ENCODE measurements at places on chromosomes 3 and 15. TPM values are rescaled to one million over a fixed set of nuclear protein-coding genes. Genes with fewer than 3 reads are reported as not detected.

GRCh38 chr3:16236030-16236639 lies 28.6 kb downstream of the DPH3 start:
- DNase-seq = no peak

DNA sequence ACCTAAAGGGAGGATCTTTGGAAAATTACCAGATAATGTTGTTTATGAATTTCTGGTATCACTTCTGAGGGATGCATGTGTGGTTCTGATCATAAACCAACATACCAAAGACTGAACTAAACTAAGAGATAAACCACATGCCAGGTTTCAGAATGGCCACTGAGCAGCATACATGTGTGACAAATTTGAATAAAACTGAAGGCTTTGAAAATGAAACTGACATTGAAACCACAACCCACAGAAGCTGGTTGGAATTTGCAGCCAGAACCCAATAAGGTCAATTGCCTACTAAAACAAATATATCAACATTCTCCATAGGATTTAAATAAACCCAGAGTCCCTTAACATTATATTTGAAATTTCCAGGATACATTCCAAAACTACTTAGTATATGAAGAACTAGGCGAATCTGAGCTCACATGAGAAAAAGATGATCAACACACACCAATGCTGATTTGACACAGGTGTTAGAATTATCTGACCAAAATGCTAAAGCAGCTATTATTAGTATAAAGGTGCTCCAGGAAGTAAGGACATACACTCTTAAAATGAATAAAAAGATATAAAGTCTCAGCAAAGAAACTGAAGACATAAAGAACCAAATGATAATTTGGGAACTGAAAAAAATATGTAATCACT lies 125.0 kb downstream of the ZNF280D start:
- no peak for DNase-seq

DNA sequence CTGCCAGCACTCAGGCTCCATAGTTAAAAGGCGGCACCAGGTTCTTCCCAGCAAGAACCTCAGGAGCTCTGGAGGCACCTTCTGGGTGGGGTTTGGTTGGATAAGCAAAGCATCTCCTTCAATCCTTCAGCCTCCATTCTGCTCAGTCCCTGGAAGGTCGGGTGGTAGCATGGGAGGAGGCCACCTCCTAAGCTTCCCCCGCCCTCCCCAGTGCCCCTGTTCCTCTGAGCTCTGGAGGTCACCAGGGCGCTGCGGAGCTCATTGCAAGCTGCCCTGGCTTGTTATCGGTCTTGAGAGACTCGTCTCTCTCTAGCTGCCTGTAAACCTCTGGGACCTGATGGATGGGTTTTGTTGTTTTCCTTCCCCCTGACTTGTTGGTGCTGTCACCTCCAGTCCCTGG lies 124.8 kb downstream of the RPLP1 start:
- DNase-seq = no peak

- peak; percentile 37 for DNase-seq
Measured at GRCh38 chr3:69806735-69807438, 67.6 kb downstream of the MITF start.

DNA sequence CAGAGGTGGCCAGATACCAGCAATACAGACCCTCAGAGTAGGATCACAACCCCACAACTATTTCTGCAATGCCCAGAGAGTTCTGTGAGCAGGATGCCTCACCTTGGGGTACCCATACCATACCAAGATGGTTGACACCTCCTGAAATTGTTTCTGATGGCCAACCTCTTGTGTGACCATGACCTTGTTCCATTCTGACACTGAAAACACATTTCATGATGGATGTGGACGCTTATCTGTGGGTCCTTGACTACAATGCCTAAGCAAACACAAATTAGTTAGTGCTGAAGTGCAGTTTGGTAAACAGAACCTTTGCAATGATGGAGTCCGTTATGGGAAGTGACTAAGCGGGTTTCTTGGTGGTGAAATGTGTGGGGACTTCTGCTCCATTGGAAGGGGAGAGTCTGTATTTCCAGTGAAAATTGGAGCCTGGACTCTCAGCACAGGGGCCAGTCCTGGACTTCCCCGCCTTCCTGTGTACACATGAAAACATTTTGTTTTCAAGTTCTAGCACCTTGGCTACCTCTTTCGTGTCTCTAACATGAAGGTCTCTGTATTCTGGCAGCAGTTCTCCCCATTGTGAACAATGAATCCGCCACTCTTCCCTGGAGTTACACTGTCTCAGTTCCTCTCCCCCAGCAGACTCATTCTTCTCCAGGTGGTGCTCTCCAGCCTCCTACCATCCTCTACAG lies 106.2 kb downstream of the XXYLT1 start:
- no peak for DNase-seq

The SCN11A gene
- total RNA-seq = not detected

The STRIT1 gene
- total RNA-seq = not detected

The REC114 gene
- not detected for total RNA-seq

GRCh38 chr3:192038726-192039125 lies 577.8 kb downstream of the PYDC2 start:
- no peak for DNase-seq

GRCh38 chr3:45667569-45667934 lies 21.6 kb upstream of the SACM1L start:
- DNase-seq = no peak

DNA sequence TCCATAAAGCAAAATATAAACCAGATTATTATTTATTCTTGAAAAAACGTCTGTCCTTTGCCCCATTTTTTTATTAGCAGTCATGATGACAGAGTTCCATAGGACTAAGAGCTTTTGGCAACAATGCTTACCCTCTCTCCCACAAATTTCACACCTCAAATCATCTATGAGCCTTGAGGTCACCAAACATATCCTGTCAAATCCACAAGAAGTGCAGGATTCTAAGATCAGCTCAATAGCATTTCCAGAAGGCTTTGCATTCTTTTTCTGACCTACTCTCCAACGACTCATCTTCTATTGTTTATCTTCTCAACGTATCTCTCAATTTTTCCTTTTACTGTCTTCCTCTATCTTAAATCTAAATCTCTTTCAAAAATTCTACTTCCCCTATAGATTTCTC lies 619.1 kb upstream of the BCHE start:
- no peak for DNase-seq

DNA sequence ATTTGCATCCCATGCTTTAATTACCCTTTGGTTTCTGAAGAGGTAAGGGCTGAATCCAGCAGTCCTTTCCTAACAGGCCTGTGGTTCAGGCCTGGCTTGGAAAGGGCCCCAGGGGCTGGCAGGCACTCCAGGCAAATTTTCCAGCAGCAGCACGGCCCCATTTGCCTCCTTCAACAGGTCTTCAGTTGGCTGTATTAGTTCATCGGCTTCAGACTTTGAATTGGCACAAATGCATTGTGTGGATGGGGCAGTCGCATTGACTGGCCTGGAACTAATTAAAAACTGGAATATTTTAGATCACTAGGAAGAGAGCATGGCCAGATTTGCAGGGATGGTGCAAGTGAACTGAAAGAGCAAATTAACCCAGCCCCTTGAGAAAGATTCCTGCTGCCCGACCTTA lies 207.8 kb upstream of the MCTP2 start:
- DNase-seq = no peak

DNA sequence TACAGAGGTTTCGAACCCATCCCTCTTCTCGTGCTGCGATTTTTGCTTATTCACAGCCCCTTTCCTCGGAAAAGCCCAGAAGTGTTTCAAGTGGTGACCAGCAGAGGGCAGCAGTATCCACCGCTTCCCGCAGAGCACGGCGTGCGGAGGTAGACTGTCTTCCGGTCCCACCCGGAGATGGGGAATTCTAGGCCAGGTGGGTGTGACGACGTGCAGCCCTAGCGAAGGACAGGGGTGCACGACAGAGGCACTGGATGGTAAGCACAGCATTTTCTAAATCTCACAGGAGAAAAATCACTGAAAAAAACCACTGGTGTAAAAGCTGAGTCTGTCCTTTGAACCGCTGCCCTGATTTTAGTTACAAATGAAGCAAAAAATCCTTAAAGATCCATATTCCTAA lies 7.4 kb upstream of the PSMD6 start:
- peak; percentile 57 for DNase-seq

GRCh38 chr3:64443546-64444381 lies 218.5 kb upstream of the PRICKLE2 start:
- peak; percentile 60 for DNase-seq

DNA sequence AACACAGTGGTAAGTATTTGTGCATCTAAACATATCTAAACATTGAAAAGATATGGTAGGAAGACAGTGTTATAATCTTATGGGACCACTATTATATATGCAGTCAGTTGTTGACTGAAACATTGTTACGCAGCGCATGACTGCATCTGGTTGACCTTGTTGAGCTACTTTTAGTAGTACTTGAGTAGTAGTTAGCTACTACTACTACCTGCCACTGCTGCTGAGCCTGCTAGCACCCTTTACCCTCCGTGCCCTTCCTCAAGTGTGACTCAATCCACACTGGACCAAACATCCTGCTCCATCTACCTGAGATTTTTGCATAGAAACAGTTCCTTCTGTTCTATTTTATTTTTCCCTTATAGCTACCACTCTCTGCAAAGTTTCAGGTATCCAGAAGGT lies 123.6 kb upstream of the STRIT1 start:
- DNase-seq = no peak

The SEMA5B gene
- not detected for total RNA-seq

The TRAK1 gene
- total RNA-seq = 6.0 TPM
